ENCODE measurements at places on chromosomes 1 and 21.

- DNase-seq = no peak
Observed at GRCh38 chr1:234987415-234988154, 141.1 kb downstream of the TOMM20 start.

GRCh38 chr1:183694066-183694465 lies 41.0 kb upstream of the APOBEC4 start:
- no peak for DNase-seq

DNA sequence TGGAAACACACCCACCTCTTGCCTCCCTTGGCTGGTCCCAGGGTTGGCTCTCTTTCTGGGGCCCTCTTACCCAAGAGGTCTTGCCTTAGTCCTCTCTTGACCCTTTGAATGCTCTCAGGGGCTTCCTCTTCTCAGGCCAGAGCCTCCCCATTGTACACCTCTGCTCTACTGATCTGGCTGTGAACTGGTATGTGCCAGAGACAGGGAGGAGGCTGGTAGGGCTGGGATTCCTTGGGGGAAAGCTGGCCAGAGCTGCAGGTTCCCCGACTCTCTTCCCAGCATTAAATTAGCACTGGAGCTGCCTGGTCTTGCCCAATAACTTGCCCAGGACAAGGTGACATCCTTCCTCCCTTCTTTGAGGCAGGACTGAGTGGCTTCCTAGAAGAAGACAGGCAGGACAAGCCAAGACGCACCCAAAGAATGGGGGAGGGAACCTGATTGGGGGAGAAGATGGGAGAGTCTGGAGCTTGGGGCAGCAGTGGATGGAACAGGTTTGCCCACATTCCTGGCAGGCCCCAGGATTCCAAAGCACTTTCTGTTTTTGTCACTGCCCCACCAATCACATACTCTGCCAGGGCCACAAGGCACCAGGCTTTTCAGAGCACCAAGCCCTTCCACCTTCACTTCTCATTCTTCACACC lies 37.2 kb upstream of the CITED4 start:
- DNase-seq = no peak

- DNase-seq = no peak
Observed at GRCh38 chr21:46221664-46222435, 6.7 kb downstream of the LSS start.

GRCh38 chr1:206829282-206829681 lies 36.1 kb upstream of the IL20 start:
- DNase-seq = no peak

DNA sequence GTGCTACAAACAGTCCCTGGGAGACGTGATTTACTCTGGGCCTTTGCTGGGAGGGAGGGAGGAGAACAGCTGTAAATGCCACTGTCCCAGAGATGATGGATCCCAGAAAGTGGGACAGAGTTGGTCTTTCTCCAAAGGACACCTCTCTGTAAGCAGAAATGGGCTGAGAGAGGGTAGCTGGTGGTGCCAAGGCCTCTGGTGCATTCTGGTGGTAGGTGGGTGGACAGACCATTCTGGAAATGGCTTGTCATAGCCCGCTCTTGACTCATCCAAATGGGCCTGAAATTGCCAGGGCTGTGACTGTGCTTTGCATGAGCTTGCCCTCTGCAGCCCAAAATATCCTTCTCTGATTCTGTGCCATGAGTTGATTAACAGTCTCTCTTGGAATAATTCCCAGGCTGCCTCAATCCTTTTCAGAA lies 36.1 kb downstream of the CCDC185 start:
- DNase-seq = no peak

GRCh38 chr1:164589961-164590507 lies 31.1 kb downstream of the PBX1 start:
- DNase-seq = no peak

DNA sequence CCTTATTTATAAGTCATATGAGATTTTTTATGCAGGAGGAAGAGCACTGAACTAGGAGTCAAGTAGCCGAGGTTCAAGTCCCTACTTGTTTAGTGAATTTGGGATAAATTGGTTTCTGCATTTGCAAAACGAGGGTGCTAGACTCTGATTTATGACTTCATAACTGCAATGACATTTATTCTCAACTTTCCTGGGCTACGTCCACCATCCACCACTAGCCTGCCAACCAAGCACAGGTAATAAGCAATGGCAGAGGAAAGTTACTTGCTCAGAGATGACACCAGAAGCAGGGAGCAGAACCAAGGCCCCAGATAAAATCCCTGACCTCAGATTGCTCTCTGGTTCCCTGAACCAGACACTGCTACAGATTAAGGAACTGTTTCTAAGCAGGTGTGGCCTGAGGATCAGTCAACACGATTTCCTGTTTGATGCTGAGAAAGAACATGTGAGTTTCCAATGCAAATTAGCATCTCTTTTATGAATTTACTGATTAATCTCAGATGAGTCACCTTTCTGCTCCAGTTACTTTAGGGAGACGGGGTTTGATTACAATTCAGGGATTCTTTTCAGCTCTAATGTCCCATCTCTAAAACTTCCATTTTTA lies 52.7 kb downstream of the PLPP3 start:
- DNase-seq = no peak

DNA sequence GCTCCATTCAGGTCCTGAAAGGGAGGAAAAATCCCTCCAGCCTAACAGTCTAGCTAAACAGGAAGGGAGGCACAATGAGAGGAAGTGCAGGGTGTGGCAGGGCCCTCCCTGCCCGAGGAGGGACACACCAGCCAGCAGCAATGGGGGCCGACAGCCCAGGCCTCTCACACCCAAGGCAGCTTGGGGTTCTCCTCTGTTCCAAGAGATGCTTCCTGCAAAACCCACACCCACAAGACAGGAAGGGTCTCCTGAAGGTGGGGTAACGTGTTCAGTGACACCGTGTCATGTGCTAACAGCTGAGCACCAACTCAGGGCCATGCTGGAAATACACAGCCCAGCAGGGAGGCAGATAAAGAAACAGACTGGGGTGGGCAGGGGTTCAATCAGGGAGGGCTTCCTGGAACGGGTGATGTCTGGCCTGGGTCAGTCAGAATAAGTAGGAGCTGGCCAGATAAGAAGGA lies 10.2 kb downstream of the ECE1 start:
- DNase-seq = no peak

DNA sequence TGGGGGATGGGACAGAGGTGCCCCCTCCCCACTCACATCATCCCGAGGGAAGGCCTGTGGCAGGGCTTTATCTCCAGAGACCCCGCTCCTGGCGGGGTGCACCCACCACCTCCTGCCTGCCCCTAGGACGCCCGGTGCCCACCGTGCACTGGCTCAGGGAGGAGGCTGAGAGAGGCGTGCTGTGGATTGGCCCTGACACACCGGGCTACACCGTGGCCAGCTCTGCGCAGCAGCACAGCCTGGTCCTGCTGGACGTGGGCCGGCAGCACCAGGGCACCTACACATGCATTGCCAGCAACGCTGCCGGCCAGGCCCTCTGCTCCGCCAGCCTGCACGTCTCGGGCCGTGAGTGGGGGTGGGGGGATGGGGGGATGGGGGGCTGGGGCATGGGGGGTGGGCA lies 71.7 kb downstream of the TRIM11 start:
- no peak for DNase-seq

GRCh38 chr1:231190456-231190855 lies 28.6 kb downstream of the TRIM67 start:
- DNase-seq = no peak

DNA sequence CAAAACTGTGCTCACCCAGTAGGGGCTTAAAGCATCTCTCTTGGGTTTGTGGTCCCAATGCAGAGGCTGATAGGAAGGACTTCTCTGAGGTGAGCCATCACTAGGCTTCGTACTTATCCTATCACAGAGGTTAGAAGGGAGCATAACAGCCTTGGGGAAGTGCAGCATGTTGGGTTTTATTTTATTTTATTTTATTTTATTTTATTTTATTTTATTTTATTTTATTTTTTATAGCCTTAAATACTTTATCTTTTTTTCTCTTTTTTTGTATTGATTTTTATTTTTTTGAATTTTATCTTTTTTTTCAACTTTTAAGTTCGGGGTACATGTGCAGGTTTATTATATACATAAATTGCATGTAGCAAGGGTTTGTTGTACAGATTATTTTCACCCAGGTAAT lies 48.9 kb upstream of the LPGAT1 start:
- no peak for DNase-seq

DNA sequence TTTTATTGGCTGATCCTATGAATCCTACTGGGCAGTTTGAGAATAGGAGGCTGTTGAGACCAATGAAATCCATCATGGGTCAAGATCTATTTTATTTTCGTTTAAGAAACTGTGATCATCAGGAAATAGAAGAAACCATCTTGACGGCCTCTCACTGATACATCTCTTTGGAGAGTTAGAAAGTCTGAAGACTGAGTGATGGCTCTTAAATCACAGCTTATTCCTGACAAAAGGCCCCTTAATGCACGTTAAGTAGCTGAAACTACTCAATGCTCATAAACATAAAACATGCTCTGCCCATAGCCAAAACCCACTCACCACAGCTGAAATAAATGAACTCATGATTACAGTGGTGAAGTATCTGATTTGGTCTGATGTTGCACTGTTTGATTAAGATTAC lies 784.5 kb upstream of the NEGR1 start:
- DNase-seq = no peak

DNA sequence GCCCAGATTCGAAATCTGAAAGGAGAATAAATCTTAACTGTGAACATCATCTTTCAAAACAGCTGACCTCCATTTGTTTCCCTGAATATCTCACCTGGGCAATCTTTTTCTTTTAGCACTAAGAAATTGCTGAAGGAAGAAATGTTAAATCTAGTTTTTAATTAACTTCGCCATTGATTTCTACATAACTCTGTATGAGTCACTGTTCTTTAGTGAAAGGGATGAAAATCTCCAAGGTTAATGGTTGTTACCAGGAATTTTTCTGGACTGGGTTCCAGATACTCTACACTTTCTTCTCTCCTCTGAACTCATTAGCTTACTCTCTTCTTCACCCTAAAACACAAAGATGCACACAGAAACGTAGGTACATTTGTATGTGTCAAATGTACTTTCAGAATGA lies 235.7 kb downstream of the BACH1 start:
- no peak for DNase-seq

DNA sequence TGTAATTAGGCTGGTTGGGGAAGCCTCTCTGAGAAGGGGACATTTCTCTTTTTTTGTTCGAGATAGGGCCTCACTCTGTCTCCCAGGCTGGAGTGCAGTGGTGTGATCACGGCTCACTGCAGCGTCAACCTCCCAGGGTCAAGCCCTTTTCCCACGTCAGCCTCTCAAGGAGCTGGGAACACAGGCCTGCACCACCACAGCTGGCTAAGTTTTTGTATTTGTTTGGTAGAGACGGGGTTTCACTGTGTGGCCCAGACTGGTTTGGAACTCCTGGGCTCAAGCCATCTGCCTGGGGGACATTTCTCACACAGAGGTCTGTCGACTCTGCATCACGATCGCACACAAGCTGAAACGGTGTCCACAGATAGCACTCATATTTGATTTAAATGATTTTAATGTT lies 39.7 kb downstream of the HUNK start:
- DNase-seq = no peak

GRCh38 chr1:235998812-235999211 lies 66.1 kb downstream of the NID1 start:
- DNase-seq = no peak

- DNase-seq = no peak
Observed at GRCh38 chr1:205840146-205840923, 9.6 kb downstream of the PM20D1 start.

- DNase-seq = no peak
Observed at GRCh38 chr1:38502758-38503157, 356.8 kb downstream of the RRAGC start.

DNA sequence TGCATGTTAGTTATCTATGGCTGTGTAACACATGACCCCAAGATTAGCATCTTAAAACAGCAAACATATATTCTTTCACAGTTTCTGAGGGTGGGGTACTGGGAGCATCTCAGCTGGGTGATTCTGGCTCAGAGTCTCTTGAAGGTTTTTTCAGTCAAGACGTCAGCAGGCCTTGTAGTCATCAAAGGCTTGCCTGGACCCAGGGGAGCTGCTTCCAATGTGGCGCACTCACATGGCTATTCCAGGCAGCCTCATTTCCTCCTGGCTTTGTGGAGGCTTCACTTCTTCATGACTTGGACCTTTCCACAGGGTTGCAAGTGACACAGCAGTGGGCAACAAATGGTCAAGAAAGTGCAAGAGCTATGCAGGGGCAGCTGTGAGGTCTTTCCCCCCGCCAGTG lies 114.7 kb downstream of the ACTL8 start:
- DNase-seq = no peak

- no peak for DNase-seq
Observed at GRCh38 chr1:172400722-172401105, 19.8 kb upstream of the C1orf105 start.

GRCh38 chr1:242240077-242240476 lies 241.2 kb upstream of the MAP1LC3C start:
- DNase-seq = no peak

DNA sequence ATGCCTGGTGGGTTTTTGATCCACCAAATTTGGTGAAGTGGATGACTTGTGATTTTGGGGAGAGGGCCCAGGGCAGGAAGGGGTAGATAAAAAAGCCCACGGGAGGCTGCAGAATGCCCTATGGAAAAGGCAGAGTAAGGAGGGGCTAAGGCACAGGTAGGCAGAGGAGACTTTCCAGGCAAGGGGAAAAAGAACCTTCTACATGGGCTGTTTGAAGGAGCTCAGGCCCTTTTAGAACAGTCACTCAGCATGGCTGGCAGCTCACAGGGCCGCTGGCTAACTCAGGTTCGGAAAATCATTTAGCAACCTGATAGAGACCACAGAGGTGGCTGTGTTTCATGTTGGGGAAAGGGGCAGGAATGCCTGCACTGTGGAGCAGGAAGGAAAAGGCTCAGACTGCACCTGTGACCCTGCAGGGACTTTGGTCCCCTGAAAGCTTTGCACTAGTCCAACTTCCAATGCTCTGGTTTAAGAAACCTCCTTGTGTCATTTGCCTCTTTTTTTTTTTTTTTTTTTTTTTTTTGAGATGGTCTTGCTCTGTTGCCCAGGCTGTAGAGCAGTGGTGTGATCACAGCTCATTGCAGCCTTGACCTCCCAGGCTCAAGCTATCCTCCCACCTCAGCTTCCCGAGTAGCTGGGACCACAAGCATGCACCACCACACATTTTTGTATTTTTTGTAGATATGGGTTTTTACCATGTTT lies 58.5 kb upstream of the ENAH start:
- DNase-seq = no peak

DNA sequence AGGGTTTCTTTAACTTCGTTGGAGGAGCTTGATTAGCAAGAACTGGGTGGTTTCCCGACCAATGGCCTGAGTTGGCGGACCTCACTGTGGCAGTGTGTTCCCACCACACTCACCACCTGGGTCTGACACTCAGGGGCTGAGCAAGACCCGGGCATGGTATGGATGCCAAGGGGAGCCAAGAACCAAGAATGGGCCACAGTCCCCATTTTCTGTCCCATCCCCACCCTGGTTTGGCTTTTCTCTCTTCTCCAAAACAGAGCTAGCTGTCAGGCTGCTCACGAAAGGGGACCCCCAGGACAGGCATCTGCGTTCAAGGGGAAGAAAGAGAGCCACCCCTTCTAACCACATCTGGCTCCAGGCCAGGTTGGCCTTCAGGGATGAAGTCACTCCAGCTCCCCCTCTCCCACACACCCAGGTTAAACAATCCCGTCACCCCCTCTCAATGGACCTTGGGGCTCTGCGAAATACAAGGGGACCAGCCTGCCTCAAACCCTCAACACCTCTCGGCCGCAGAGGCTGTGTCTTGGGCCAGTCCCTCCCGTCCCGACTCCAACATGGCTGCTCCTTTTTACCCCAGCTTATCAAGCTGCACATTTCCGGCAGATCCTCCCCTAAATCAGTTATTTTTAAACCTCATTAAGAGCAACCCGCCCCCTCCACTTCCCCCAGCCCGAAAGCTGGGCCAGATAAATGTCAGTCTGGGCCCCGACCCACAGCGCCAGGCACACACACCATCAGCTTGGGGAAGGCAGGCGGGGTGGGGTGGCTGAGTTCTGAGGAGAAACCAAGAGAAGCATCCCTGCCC lies 3.4 kb downstream of the TAGLN2 start:
- DNase-seq = no peak

- no peak for DNase-seq
Observed at GRCh38 chr1:234926559-234927311, 201.9 kb downstream of the TOMM20 start.
